Upper lobe of left lung (tissue), 6 donors: ENCODE measurements at places on chromosomes 5 and 9.

DNA sequence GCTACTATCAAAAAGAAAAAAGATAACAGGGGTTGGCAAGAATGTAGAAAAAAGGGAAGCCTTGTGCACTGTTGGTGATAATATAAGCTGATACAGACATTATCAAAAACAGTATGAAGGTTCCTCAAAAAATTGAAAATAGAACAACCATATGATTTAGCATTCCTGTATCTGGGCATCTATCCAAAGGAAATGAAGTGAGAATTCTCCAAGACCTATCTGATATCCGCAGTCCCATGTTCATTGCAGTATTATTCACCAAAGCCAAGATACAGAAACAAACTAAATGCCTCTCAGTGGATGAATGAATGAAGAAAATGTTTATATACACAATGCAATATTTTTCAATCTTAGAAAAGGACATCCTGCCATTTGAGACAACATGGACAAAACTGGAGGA lies 1943.3 kb downstream of the MAT2B start:
- no peak for DNase-seq

- no peak for DNase-seq
These were observed 329.4 kb downstream of the ELAVL2 start for GRCh38 chr9:23496489-23497136.

GRCh38 chr5:54795777-54796176 lies 189.6 kb downstream of the ESM1 start:
- DNase-seq, result no peak

GRCh38 chr9:100679834-100680233 lies 102.0 kb downstream of the CAVIN4 start:
- DNase-seq, result no peak

DNA sequence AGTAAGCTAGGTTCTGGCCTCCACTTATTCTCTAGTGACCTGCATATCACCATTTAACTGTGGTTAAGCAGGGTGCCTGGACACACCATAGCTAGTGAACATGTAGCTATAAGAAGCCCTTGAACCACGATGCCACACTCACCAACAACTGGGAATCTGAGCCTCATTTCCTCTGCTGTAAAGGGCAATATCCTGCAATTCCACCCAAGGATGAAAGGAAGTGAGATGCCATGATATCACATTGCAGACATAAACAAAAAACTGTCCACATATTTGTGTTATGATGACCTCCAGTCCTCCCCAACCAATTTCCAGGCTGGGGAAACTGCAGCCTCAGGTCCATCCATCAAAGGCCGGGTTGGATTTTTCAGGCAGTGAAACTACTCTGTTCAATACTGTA lies 10.4 kb downstream of the TNIP1 start:
- DNase-seq, result no peak

DNA sequence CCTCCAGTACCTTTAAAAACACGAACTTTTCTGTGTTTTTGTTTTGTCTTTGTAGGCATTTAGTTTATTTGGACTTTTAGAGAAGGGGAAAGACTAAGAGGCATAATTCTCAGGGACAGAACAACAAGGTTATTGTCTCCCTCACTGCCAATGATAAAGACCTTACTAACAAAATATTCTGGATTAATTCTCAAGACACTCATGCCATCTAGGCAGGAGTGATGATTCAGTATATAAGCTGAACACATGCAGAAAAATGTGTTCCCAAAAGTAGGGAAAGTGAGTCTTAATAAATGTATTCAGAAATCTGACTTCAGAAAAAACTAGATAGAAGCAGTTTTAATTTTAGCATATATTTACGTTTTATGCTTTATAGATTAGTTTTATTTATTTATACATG lies 17.4 kb upstream of the ASPN start:
- no peak for DNase-seq

GRCh38 chr9:33151007-33151557 lies 16.1 kb downstream of the B4GALT1 start:
- peak; percentile 71 for DNase-seq

- DNase-seq, result no peak
These were observed 129.0 kb downstream of the PAPPA start for GRCh38 chr9:116282597-116282996.

DNA sequence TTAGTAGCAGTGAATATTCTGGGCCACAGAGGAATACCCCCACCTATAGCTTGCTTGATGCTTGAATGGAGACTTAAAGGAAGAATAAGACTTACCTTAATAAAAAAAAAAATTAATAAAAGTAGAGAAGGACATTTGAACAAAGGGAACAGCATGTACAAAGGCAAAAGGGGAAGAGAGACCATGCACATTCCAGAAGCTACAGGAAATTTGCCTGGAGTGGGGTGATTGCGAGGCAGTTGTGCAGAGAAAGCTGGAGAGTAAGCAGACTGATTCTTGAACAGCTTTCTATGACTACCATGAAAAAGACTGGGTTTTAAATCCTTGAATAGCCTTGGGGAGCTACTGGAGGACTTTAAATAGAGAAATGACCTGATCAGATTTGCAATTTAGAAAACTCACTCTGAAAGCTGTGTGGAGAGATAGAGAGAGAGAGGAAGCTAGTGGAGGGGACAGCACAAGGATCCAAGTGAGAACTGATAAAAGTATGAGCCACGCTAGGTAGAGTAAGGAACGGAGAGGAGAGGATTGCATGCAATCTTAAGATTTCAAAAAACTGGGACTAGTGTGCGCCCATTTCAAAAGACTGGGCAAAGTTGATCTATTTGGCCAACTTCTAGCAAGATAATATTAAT lies 12.5 kb upstream of the SSBP2 start:
- DNase-seq, result no peak

GRCh38 chr9:126009047-126009446 lies 261.9 kb downstream of the PBX3 start:
- no peak for DNase-seq

- DNase-seq, result no peak
These were observed 17.4 kb upstream of the TMEM174 start for GRCh38 chr5:73155271-73156222.

GRCh38 chr5:56876327-56876726 lies 33.1 kb upstream of the SETD9 start:
- no peak for DNase-seq

GRCh38 chr9:137252555-137253506 lies 1.7 kb downstream of the STPG3 start:
- DNase-seq, result peak; percentile 80

DNA sequence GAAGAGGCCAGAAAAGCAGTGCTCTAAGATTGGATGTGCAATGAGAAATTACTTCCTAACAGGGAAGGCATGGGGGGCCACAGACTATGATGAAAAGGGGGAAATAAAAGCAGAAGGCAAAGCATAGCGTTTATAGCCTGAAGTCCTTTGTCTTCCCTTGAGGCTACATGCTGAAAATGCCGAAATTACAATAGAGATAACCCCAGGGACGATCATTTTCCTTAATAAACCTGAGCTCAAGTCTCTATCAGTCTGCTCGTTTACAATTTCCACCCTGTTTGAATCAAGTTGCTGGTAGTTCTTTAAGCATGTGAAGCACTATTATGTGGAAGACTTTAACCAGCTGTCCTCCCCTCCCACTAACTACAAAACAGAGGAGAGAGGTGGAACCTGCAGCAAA lies 60.4 kb downstream of the FREM1 start:
- no peak for DNase-seq

- DNase-seq, result peak; percentile 28
These were observed 982 bp downstream of the EPB41L4A start for GRCh38 chr5:112417931-112418658.

- no peak for DNase-seq
These were observed 753 bp upstream of the STC2 start for GRCh38 chr5:173328844-173329490.

DNA sequence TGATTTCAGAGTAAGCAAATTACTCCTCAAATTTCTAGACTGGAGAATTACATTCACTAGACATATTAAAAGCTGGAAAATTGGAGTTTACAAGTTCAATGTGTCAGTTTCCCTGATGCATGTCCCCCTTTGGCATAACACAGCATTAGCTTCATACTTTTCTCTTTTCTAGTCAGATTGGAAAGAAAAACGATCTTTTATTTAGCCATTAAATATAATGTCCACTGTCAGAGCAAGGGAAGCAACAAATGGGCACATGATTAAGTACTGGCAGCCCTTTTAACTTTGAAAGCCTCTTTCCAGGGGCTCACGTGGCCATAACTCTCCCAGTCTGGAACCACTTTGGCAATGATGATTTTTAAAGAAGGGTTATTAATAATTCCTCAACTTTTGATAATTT lies 203.3 kb downstream of the KCNN2 start:
- no peak for DNase-seq

DNA sequence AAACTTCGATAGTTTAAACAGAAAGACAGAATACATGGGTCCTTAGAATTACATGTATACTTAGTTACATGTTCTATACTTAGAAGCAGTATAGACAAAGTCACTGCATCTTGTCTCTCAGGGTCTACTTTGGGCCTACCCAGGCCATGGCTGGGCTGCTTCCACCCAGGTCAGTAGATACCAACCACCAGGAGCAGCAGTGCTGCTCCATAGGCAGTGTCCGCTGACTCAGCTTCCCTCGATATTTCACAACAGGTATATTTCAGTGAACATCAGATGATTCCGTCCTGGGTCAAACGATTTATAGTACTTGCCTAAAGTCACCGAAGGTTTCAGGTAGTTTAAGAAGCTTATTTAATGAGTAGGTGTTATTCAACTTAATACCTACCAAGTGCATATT lies 18.0 kb downstream of the IARS1 start:
- DNase-seq, result no peak

DNA sequence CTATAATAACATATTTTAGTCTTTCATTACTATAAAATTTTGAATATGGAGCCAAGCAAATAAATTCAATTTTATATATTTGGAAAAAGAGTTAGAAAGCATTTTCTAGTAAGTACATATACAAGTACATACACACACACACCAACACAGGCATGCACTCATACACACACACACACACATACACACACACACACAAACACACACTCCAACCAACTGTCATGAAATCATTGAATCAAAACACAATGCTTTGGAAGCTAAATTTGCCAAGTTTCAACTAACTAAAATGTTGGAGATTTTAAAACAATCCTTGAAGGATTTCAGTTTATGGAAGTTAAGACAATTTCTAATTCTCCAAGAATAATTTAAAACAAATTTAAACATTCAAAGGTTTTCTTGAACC lies 283.2 kb downstream of the TAF11L14 start:
- DNase-seq, result no peak

GRCh38 chr5:55821731-55822512 lies 29.2 kb upstream of the IL31RA start:
- peak; percentile 27 for DNase-seq

DNA sequence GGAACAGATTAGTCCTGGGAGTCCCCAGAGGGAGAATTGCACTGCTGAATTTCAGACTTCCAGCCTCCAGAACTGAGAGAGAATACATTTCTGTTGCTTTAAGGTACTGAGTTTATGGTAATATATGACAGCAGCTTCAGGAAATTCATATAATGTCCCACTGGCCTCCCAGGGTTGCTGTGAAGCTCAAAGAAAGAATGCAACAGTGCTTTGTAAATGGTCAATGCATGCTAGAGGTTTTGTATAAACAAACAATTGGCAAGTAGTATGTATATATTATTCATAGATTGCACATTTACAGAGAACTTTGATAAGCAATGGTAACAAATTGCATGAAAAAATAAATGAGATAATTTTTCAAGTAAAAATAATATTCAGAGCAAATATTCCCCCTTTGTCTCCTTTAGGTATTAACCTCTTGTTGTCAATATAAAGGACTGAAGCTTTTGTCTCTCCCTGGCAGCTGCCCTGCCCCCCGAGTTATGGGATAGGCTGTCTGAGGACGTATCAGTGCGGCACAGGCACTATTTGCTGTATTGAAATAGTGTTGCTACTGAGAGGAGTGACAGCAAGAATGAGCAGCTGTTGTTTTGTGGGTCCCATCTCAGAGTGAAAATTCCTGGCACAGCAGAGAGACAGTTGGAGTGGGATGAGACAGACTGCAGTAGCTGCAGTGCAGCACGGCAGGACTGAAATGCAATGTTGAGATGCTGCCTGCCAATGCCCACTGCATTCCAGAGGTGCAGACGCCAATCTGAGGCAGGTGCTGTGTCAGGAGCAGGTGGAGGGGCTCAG lies 194.2 kb upstream of the GLRA1 start:
- no peak for DNase-seq

- DNase-seq, result no peak
These were observed 9.4 kb upstream of the CCL28 start for GRCh38 chr5:43421450-43422133.

DNA sequence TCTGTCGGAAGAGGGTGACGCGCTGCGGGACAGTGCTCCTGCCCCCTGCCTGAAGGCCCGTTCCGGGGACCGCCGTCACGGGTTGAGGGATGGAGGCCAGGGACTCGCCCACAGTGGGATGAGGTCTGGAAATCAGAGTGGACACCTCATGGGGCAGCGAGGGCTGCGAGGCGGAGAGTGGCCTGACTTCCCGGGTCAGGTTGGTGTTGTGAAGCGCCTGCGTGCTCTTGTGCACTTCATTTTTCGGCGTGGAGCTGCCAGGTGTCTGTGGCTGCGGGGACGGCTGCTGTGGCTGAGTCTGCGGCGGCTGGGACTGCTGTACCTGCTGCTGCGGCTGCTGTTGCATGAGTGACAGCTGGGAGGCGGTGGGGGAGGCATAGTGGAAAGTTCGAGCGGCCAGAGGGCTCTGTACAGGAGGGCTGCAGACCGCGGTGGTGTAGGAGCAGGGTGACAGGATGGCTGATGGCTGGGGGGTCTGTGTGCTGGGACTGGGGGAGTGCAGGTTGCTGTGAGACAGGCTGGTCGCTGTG lies 434.1 kb downstream of the HCN1 start:
- DNase-seq, result no peak

DNA sequence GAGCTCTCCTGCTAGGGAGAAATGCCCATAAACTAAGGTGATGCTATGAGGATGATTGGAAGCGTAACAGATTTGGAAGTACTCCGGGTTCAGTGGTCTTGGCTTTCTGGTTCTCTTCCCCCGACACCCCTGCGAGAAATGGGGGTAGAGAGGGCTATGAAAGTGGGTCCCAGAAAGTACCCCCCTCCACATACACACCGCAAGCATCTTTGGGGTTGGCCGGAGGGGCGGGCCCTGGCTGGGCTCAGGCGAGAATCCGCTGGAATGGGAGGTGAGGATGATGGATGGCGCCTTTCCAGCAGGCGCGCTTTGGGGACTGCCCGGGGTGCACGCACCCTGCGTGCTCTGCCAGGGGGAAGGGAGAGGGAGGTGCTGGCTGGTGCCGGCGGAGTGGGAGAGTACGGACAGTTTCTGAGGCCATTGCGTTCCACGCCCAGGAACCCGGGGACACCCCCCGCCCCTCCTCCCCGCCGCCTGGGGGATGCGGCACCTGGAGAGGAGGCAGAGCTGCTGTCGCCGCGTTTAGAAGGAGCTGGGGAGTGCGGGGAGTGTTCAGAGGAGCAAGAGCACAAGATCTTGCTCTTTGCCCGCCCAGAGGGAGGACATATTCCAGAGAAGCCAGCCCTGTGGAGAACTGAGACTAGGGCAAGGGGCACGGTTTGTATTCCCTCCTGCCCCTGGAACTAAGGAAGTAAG lies 1.9 kb downstream of the PCSK5 start:
- DNase-seq, result peak; percentile 84
